ENCODE measurements at places on chromosomes 5 and 9. TPM values are rescaled to one million over a fixed set of nuclear protein-coding genes. Genes with fewer than 3 reads are reported as not detected.

Gene SAP30L
- total RNA-seq, result 13.1 TPM

DNA sequence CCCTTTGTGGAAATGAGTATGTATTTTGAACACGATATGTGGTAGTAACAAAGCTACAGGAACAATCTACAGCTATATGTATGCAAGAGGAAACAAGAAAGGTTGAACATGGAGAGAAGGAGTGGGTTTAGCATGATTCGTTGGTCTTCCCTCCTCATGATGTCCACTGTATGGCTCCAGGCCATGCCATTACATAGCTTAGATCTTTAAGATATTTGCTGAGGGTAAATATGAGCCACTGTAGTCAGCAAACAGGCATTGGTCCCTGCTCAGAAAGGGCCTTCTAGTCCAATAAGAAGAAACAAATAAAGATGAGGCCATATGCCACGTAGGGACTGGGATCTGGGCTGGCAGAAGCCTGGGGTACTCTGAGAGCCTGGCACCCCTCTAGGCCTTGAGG, 543.2 kb upstream of the SGCD start:
- no peak overlapping the region for H3K4me3 ChIP-seq
- H3K27ac ChIP-seq, result no peak overlapping the region
- no peaks in the 10 kb centered on the region for H3K27me3 ChIP-seq
- no peaks in the 10 kb centered on the region for H3K36me3 ChIP-seq
- no peak for DNase-seq

DNA sequence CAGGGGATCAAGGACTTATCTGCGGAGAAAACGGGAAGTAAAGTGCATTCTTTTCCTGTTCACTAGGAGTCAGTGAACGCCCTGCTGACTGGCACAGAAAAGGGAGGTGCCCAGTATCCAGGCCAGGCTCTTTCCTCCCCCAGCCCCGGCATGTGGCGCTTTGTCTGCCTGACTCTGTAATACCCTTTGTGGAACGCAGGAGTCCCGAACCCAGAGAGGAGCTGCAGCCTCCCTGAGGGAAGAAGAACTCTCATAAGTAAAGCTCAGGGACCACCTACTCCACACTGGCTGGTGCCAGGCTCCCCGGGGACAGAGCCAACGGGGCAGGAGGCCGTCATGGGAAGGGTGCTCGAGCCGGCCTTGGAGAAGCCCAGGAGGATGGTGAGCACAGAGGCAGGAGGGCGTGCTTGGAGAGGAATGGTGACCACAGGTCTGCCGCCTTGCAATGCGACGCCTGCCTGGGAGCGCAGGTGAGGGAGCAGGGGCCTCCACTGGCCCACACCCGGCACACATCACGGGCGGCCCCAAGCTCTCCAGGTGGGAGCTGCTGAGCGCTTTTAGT, 31.5 kb downstream of the VAV2 start:
- no peaks in the 10 kb centered on the region for H3K36me3 ChIP-seq
- no peaks in the 10 kb centered on the region for H3K27me3 ChIP-seq
- no peak overlapping the region for H3K27ac ChIP-seq
- DNase-seq, result no peak
- peaks cover 20% of the 10 kb centered on the region for H3K4me1 ChIP-seq
- no peak overlapping the region for H3K4me3 ChIP-seq

DNA sequence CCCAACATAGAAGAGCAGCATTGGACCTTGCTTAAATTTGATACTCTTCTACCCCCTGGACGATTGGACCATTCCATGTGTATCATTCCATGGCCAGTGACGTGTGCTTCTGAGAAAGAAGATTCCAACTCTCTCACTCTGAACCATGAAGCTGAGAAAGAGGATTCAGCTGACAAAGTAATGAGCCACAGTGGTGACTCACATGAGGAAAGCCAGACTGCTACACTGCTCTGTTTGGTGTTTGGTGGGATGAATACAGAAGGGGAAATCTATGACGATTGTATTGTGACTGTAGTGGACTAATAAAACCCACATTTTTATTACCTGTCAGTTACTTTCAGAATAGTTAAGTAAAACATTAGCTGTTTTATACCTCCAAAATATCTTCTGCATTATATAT, 7.5 kb downstream of the HSPA5 start:
- no peaks in the 10 kb centered on the region for H3K27me3 ChIP-seq
- peak; percentile 100 for DNase-seq
- peaks cover 36% of the 10 kb centered on the region for H3K36me3 ChIP-seq

GRCh38 chr5:50658246-50658645, 8.2 kb upstream of the PARP8 start:
- DNase-seq, result no peak
- no peaks in the 10 kb centered on the region for H3K27me3 ChIP-seq
- H3K27ac ChIP-seq, result no peak overlapping the region
- no peak overlapping the region for H3K4me3 ChIP-seq
- H3K4me1 ChIP-seq, result no peaks in the 10 kb centered on the region

Gene CRAT
- 18.8 TPM for total RNA-seq
